ELR (cell line): ENCODE measurements at places on chromosomes 4 and X.
A peak's percentile ranks its signal among the peaks of the same experiment; 100 is the strongest.

- DNase-seq: no peak
These were observed 363.9 kb downstream of the MID1IP1 start for GRCh38 chrX:39165185-39165584.

GRCh38 chr4:147109800-147110199, 164.1 kb upstream of the TTC29 start:
- no peak for DNase-seq

DNA sequence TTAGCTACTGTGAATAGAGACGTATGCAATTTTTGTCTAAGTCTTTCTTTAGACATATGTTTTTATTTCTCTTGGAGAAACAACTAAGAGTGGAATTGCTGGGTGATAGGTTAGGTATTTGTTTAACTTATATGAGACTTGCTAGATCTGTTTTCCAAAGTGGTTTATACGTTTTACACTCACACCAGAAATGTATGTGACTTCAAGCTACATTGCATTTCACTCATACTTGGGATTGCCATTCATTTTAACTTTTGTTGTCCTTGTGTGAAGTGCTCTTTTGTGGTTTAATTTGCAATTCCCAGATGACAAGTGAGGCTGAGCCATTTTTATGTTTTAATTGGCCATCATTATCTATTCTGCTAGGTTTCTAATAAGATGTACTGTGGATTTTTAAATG, 817.2 kb downstream of the GLUD2 start:
- no peak for DNase-seq

DNA sequence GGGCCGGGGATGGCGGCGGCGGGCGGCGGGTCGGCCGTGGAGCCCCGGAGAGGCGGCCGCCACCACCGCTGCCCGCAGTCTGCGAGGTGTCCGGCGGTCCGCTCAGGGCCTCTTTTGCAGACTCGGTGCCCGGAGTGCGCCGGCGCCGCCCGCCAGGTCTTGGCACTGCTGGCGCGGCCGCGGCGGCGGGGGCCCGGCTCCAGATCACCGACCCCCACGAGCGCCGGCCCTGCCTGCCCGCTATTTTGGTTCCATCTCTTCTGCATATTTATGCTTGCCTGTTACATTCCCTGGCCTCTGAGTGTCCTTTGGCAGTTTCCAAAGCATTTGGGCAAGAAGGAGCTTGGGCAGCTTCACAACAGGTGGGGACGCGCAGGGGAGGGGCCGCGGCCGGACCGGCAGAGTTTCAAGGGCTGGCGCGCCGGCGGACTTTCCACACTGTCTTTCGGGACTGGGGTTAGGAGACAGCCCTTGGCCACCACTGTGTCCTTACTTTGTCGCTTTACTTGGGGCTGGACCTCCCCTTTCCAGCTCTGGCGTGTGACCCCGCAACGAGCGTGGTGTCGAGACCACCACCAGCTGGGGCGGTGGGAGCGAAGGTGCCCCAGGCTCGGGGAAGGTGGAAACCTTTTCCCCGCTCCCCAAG, 668 bp upstream of the TAPT1 start:
- DNase-seq: peak; percentile 52

GRCh38 chr4:185874516-185875230, 62.7 kb upstream of the SORBS2 start:
- DNase-seq: peak; percentile 51

DNA sequence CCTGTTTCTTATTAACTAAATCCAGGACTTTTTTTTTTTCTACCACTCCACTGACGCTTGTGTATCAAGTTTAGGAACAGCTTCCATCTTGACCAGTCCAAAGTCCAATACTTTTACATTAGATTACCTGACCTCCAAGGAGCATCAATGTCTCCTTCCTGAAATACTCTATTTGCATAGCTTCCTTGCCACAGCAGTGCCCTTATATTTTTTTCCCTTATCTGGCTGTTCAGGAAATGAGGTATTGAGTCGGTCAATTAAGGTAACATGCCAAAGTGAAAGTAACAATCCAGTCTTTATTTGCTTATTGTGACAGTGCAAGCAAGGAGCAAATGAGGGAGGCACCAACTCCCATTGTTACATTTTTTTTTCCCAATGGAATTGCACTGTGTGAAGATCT, 730.8 kb upstream of the NDST4 start:
- DNase-seq: no peak

GRCh38 chr4:38046727-38047489, 86.7 kb downstream of the PTTG2 start:
- DNase-seq: no peak

DNA sequence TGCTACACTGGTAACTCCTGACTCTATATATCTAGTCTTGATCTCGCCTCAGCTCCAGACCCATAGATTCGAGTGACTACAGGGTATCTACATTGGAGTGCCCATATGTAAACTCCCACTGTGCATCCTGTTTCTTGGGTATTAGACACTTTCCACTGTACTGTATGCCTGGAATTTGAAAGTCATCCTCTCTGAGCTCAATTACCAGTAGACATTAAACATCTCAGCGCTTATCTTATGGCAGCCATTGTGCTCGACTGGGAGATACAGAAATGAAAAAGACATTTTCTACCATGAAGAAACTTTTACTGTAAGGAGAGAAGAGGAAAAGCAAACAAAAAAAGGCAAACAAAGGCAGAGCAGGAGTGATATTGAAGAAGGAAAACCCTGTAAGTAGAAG, 151.9 kb upstream of the JADE1 start:
- no peak for DNase-seq

GRCh38 chr4:6749340-6750171, 33.0 kb upstream of the KIAA0232 start:
- peak; percentile 72 for DNase-seq

GRCh38 chrX:46850771-46851170, 13.9 kb downstream of the RP2 start:
- no peak for DNase-seq

DNA sequence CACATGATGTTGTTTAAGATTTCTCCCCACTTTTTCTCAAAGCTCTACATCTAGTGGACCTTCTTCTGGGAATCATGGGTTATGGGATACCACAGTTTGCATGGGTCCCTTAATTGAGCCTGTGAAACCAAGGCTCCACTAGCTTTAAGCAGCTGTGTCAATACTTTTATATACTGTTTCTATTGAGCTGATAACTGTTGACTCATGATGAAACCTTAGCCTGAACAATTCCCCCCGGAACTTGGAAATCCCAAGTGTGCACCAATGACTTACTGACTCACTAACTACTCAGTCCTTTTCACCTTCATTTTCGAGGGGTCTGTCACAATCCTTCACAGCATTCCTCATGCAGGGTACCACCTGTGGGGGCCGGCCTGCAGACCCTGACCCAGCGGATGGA, 12.7 kb upstream of the SPIN4 start:
- DNase-seq: no peak
